ENCODE measurements at places on chromosomes 4 and X. TPM values are rescaled to one million over a fixed set of nuclear protein-coding genes. Genes with fewer than 3 reads are reported as not detected.

The MAGEE2 gene
- total RNA-seq: not detected

- DNase-seq: peak; percentile 63
Observed at GRCh38 chrX:113741744-113742143, 842.1 kb upstream of the HTR2C start.

The SFRP2 gene
- not detected for total RNA-seq

The FAM184B gene
- total RNA-seq: not detected

- DNase-seq: no peak
Observed at GRCh38 chrX:107775000-107775733, 420 bp downstream of the TSC22D3 start.

The SORBS2 gene
- total RNA-seq: 19.3 TPM

DNA sequence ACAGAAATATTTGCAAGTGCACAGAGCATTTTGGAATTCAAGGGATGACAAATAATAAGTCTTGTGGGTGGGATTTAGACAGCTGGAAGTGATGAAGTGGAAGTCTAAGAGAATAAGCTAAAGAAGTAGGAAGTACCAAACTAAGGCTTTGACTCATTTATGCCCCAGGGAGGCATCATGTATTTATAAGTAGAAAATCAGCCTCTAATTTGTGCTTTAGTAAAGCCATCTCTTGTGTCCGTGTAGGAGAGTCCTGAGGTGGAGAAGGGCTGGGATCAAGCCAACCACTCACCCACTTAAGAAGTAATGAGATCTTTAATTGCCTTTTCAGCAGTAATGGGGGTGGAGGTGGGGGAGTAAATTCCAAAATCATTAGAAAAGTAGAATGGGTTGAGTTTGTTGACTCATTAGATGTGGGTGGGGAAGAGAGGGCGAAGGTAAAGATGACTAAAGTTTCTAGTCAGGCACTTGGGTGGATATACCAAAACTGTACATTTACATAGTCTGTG, 356.7 kb downstream of the STIM2 start:
- peak; percentile 4 for DNase-seq

DNA sequence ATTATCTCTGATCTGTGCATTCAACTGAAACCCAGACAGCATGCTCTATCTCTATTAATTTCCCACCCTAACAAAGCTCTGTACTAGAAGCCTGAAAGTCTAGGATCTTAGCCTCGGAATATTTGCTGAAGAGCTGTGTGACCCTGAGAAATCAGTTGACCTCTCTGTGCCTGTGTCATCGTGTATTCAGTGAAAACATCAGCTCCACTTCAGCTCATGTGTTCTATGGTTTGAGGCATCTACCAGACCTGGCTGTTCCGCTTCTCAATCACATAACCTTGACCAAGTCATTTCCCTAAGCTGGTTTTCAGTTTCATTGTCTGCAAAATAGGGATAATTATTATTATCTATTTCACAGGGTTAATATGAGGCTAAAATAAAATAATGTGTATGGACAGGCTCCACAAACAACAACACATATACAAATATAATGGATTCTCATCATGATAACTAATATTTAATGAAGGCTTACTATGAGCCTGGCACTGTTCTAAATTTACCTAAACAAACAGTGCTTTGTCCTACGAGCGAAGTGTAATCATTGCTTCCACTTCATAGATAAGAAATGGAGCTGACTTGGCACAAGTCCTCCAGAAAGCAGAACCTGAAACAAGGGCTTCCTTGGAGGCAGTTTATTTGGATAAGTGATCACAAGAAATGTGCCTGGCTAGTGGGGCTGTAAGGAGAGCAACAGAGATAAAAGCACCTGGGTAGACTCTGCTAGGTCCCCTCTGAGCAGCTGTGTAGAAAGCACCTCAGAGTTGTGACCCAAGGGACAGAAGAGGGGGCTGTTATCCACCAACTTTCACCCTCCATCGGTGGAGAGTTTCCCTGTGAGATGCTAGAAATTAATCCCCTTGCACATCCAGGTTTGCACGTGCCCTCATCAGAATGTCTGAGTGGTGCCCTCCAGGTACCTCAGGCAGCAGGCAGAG, 356.9 kb downstream of the RAB28 start:
- DNase-seq: no peak

DNA sequence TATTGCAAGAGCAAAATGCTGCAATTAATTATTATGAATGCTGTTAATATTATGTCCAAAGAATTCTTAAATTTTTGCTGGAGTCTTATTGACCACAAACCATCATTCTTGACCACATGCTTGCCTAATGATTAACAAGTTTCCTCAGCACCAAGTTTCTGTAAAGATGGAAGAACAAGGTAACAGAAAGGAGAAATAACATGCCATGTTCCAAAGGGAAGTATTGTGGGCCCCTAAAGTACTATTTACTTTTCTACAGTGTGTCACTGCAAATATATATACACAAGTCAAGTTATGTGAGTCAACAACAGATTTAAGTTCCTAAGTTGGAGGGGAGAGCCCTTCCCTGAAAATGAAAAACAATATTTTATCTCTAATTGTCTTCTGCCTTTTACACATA, 20.6 kb downstream of the FAM47E start:
- no peak for DNase-seq

The MGST2 gene
- 27.5 TPM for total RNA-seq

The PAGE2B gene
- total RNA-seq: not detected

GRCh38 chr4:94346541-94346940, 3.9 kb upstream of the HPGDS start:
- no peak for DNase-seq

The TMEM271 gene
- not detected for total RNA-seq

The NWD2 gene
- total RNA-seq: not detected

DNA sequence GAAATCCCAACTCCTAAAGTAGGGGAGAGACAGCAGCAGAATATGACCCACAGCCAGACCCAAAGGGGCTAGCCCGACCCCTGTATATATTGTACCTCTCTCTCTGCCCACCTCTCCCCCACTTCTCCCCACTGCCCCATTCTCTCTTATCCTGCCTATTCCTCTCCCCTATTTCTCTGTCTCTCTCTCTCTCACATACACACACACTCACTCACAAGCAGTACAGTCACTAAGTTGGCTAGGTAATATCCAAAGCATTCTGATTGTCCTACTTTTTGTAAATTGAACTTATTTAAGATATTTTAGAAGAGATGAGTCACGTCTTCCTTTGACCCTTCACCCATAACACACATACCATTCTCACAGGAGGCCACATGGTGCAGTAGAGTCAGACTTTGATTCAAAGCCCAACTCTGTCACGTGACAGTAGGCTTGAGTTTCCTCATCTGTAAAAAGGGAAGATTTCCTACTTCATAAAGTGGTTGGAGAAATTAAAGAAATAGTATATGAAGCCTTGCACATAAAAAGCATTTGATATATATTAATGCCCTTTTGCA, 29.5 kb downstream of the SRPX2 start:
- peak; percentile 36 for DNase-seq

The MAGED4 gene
- not detected for total RNA-seq

DNA sequence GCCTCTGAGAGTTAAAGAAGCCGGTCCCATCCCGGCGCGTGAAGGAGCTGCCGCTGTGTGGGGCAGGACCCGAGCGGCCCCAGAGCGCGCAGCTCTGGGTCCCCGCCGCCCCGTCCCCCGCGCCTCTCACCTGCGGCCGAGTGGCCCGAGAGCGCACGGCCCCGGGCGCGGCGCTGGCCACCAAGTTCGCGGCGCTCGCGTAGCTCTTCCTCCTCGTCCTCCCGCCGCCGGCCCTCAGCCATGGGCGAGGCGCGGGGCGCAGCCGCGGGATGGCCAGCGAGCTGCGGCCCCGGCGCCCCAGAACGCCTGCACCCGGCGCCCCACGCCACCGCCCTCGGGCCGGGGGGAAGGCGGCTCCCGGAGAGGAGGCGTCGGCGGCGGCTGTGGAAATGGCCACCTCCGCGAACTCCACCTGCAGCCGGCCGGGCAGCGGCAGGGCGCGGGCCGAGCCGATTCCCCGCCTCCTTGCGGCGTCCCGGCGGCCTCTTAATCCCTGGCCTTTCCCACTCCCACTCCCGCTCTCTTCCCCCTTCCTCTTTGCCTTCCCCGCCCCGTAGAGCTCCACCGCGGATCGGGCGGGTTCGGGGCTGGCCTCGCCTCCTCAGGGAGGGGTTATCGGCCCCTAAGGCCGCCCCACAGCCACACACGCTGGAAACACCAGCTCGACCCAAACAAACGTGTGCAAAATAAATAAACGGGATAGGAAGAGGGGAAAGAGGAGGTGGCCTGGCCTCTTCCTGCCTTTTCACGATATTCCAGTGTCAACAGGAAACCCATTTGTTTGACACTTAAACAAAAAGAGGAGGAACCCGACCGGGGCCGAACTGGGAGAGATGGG, at the start of gene SH3D19:
Gene SH3D19 (minus strand): TSS at position 495 of the 838 bp plus-strand sequence. CDS start 253 bp downstream, at position 242.
- peak; percentile 85 for DNase-seq

The CYSLTR1 gene
- 0.16 TPM for total RNA-seq

DNA sequence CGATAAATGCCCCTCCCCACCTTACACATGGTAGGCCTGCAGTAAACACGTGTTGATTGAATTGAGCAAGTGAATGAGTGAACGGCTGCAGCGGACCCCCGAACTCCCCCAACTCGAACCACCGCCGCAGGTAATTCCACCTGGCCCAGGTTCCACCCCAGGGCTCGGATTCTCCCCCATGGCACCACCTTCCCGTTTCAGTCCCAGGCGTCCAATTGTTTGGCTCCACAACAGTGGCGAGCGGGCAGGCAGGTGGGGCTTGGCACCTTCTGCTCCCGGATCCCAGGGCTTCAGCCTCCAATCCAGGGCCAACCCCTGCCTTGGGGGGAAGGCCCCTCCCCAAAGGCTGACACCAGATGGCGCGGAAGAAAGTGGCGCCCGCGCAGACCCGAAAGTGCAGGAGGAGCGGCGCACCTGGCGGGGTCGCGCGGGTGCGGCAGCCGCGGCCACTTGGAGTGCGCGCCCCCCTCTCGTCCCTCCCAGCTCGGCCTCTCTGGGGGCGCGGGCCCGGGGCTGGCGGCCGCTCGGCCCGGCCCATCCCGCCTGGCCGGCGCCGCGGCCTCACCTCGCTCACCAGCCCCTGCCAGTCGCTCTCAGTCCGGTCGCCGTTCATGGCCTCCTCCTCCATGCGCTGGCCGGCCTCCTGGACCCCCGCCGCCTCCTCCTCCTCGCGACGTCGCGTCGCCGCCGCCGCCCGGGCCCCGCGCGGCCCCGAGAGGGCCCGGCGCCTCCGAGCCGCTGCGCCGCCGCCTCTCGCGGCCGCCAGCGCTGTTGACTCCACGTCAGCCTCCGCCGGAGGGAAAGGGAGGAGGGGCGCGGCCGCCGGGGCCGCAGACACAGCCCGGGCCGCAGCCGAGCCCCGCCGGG, at the start of gene CCDC149:
Gene CCDC149 (minus strand): TSS at position 791 of the 867 bp plus-strand sequence. CDS start 178 bp downstream, at position 613.
- peak; percentile 84 for DNase-seq

The TSPAN7 gene
- not detected for total RNA-seq

- no peak for DNase-seq
Observed at GRCh38 chr4:120348948-120349347, 282.3 kb upstream of the MAD2L1 start.

GRCh38 chrX:109643687-109644086, 18.7 kb upstream of the KCNE5 start:
- no peak for DNase-seq

- no peak for DNase-seq
Observed at GRCh38 chrX:154059729-154060245, 37.7 kb downstream of the MECP2 start.

GRCh38 chr4:127162741-127163140, 470.0 kb upstream of the INTU start:
- DNase-seq: peak; percentile 86

DNA sequence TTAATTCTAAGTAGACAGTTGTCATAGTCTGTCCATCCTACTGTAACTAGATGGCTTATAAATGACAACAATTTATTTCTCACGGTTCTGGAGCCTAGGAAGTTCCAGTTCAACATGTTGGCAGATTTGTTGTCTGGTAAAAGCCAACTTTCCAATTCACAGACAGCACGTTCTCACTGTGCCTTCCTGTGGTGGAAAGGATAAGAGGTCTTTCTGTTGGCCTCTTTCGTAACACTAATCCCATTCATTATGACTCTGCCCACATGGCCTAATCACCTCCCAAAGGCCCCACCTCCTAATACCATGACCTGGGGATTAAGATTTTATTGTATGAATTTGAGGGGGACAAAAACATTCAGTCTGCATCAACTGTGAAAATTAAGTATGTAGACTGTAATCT, 83.2 kb downstream of the GALNTL6 start:
- DNase-seq: no peak

DNA sequence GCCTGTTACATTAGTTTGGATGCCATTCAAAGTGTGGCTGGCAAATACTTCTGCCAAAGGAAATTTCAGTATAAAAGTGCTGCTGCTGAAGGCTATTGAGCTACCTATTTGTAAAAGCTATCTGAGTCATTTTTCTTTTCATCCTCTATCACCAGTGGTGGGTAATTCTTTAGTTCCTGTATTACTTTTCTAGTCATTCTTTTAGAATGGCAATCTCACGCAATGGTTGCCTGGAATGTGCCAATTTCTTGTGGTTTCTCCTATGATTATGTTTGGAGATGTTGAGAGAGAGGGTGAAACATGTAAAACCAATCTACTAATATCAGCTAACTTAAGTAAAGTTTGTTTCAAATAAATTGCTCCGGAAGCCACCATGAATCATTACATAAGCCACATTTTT, 685.0 kb downstream of the RAPGEF2 start:
- DNase-seq: peak; percentile 26

DNA sequence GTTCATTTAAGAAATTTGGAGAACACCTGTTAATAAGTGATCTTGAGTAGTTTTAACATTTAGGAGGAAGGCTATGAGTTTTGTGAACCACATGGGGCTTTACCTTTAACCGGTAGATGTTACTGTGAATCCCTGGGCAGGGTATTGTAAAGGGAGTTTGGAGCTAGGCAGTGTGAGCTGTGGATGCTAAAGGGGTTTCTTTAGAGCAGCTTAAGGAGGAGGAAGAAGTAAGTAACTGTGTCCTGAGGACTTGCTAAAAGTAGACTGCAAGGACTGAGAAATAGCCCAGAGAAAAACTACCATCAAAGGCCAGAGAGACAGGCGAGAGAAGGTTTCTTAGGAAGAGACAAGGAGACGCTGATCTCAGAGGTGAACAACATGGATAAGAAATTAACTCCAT, 5.6 kb downstream of the RHOH start:
- DNase-seq: no peak

GRCh38 chrX:51456246-51456645, 40.1 kb downstream of the NUDT11 start:
- no peak for DNase-seq

DNA sequence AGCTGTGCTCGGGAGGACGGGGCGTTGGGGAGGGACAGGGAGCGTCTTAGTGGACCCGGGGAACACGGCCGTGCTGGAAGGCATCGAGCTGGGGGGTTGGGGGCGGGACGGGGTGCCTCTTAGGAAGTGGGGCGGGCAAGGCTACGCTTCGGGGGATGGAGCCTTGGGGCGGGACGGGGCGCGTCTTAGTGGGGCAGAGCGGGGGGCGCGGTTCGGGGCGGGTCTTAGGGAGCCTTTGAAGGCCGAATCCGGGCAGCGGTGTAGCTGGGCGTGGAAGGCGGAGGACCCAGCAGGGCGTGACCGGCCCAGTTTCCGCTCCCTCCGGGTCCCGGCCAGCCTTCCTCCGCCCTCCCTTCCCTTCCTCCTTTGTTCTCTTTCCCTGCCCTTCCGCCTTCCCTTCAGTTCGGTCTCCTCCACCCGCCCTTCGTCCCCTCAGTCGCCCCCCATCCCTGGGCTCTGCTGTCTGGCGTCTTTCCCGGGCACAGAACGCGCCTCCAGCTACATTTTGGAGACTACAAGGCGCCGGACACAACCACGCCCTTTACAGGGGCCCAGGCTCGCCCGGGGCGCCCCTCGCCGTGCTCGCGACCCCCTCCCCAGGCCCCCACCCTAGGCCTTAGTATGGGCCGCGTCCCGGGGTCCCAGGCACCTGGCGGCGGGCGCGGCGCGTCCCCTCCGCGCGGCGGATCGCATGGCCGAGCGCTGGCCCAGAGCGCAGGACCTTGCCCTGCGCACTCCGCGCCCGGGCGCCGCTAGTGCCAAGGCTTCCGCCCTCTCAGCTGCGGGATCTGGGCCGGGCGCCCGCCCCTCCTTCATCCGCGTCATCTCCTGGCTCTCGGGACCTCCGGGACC, at the start of gene ARSD:
Gene ARSD (minus strand): TSS at position 757 of the 852 bp plus-strand sequence. CDS start 64 bp downstream, at position 693.
- DNase-seq: peak; percentile 65

The TRIM2 gene
- total RNA-seq: 37.2 TPM

All from MCF 10A (cell line).